ENCODE measurements at places on chromosomes 5 and 9.

DNA sequence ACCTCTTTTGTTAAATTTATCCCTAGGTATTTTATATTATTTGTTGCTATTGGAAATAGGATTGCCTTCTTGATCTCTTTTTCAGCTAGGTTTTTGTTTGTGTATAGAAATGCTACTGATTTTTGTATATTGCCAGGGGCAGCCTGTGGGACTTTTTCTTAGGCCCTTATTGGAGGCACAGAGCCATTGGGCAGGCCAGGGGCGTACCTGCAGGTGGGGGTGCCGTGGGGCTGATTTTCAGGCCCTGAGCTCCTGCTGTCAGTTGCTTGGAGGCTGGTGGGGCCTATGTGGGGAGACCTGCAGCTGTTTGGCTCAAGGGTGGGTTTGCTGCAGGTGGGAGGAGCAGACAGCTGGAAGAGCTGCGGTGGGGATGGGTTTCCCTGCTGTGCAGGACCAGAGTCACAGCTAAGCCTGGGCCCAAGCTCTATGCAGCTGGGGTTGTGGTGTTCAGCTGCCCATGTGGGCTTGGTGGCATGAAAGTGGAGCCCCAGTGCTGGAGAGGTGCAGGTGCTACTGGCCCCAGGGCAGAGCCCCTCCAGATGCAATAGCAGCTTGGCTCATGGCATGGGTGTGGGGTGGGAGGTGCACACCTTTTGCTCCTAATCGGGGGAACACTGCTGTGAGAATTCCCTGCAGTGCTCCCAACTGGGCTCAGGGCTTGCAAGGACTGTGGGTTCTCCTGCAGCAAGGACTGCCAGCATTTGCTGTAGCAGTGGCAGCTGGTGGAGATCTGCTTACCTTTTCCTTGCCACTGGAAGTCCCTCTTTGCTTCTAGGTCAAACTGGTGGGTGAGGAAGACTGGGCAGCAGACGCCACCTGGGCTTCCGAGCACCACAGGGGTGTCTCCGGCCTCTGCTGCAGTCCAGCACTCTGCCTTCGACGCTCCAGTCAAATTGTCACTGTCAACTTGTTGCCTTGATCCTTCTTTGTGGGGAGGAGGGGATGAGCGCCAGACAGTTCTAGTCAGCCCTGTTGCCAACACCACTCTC, 7.6 kb upstream of the CLPTM1L start:
- no peak for DNase-seq

DNA sequence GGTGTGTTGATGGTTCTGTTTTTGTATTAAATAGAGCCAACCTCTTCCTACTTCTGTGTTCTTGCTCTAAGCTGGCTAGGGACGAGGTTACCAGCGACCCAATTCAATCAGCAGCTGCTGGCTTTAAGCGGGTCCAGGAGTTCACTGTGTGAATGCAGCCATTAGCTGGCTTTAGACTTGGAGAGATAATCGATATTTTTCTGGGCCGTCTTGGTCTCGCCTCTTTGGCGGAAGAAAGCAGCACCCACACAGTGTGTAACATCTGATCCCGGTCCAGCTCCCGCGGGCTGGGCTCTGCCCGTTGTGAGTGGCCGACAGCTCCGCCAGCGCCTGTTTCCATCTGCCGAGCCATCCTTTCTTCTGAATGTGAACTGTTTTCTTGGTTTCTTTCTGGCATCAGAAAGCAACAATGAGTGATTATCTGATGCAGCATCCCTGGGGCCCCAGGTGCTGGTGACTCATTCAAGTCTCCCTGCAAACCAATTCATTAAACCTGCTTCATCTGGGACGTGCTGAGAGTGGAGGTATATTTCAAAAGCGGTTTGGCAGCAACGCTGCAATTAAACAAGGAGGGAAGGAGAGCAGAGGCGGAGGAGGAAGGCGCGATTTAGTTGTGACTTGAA, 90.8 kb upstream of the IRX4 start:
- no peak for DNase-seq

DNA sequence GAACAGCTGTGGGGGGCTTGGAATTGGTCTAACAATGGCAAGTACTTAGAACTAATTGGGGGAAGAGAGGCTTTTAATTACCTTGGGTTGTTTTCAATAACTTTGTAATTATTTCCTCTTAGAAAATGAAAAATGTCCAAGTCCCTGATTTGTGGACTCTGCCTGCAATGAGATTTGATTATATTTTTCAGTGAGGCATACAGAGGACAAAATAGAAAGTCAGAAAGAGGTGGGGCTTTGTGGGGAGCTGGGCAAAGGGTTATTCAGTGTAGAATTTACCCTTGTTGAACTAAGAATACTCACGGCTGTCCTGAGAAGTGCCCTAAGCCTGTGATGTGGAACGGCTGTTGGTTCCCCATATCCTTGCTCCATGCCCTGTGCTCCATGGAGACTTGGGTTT, 153.0 kb downstream of the ICE1 start:
- DNase-seq = no peak

- no peak for DNase-seq
These were observed 71.3 kb downstream of the HRH2 start for GRCh38 chr5:175728885-175729828.

GRCh38 chr9:134602547-134603362, 38.8 kb upstream of the COL5A1 start:
- DNase-seq = peak; percentile 89

GRCh38 chr9:99561509-99561917, 260.2 kb upstream of the NR4A3 start:
- DNase-seq = no peak

DNA sequence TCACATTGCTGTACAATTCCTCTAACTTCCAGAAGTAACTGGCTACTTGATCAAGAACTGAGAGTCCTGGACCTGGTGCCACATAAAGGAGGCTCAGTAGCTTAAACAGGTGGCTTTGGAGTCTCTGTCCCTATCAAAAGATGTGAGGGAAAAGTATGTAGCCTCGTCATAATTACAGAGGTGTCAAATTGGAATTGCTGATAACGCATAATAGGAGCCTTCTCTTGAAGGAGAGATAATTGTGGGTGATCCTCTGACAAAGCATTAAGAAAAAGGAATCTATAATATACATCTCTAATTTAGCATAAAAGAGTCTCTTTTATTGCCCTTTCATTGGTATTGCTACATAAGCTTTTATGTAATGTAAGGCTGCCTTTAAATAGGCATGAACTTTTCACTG, 1246.4 kb upstream of the CDH9 start:
- no peak for DNase-seq

DNA sequence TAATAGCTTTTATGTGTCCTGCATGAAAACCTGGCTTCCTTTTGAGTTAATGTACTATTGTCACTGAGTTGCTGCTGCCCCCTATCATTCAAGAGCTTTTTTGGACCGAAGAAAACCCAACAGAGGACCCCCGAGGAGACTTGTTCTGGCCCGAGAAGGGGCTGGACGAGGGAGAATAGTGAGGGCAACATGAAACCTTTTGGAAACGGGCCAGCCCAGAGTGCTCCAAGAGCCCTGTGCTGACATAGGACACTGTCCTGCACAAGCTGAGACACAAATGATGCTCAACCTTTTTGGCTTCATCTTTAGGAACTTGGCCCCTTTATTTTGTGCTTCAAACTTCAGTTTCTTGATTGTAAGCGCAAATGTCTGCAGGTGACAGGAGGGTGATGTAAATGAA, 4.0 kb upstream of the GADD45G start:
- no peak for DNase-seq

DNA sequence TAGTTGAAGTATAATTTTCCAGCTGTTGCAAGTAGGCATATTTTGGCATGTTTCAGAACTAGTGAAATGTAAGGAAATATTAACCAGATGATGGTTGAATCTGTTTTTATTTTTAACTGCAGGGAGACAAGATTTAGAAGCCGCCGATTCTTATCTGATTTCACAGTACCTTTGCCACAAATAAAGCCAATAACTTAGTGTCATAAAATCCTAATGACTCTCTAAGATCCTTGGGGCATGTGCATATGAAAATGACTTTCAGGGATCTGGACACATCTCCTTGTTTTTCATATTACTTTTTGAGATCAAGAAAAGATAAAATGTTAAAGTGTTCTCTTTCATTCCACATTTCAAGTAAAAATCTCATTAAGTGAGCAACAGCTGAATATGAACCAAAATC, 125.8 kb upstream of the CNTLN start:
- no peak for DNase-seq

- DNase-seq = no peak
These were observed 289.2 kb upstream of the DMRT1 start for GRCh38 chr9:551986-552929.

- DNase-seq = no peak
These were observed 62.8 kb upstream of the ZFAND5 start for GRCh38 chr9:72427801-72428200.

- no peak for DNase-seq
These were observed 167.1 kb downstream of the CD180 start for GRCh38 chr5:67029481-67029880.

DNA sequence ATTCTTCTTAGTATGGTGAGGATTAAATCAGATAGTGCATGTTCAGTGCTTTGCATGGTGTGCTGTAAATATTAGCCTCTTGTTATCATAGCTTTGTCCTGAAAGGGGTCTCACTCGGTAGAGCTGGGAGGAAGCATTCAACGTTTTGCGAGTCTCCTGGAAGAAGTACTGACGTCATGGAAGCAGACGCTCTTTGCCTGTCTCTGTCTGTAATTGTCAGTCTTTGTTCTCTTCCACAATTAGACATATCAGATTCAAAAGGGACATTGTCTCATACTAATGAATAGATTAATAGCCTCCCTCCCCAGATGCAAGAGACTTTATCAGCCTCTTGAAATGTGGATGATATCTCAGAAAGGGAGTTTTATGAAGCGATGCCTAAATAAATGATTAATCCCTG, 91.8 kb upstream of the CXCL14 start:
- no peak for DNase-seq

- DNase-seq = no peak
These were observed 69.4 kb upstream of the PSD2 start for GRCh38 chr5:139726248-139726647.

- no peak for DNase-seq
These were observed 73.6 kb upstream of the PPP2R2B start for GRCh38 chr5:146952168-146952567.

All from HCEC 1CT (cell line).